ENCODE measurements at places on chromosomes 7 and 10. TPM values are rescaled to one million over a fixed set of nuclear protein-coding genes. Genes with fewer than 3 reads are reported as not detected.

GRCh38 chr7:72057796-72058195 lies 354.3 kb downstream of the CALN1 start:
- no peak overlapping the region for H3K4me3 ChIP-seq
- DNase-seq = no peak
- H3K27ac ChIP-seq = no peak overlapping the region
- H3K27me3 ChIP-seq = no peaks in the 10 kb centered on the region

The SLC39A12 gene
- not detected for total RNA-seq

DNA sequence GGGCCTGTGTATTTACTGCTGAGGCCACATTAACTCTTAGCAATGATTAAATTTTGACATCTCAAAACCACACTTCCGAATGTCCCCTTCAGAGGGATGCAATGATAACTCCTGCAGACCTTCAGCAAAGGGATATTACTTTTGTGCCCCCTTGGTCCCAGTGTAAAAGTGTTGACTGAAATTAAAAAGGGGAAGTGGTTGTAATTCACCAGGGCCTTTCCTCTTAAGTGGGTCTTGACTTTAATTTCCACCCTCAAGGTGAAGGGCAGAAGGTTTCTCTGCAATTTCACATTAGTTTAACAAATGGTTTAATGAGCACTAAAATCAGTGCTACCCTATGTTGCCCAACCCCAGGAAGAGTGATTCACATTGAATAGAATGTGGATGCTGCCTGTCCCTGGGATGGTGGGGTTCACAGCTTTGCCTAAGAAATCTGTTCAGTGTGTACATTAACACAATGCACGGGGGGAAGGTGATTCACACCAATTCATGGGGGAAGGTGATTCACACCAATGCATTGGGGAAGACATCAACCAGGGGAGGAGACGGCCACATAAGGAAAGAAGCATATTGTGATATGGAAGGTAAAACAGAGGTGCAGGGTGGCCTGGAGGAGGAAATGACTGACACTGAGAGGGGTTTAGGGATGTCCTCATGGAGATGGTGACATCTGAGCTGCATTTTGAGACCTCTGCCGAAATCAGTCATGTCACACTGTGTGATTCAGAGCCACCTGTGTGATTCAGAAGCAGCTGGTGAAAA lies 19.4 kb upstream of the TNS3 start:
- no peak for DNase-seq
- H3K4me3 ChIP-seq = peak overlapping the region; percentile 47
- peaks cover 49% of the 10 kb centered on the region for H3K4me1 ChIP-seq
- peak overlapping the region; percentile 94 for H3K27ac ChIP-seq

DNA sequence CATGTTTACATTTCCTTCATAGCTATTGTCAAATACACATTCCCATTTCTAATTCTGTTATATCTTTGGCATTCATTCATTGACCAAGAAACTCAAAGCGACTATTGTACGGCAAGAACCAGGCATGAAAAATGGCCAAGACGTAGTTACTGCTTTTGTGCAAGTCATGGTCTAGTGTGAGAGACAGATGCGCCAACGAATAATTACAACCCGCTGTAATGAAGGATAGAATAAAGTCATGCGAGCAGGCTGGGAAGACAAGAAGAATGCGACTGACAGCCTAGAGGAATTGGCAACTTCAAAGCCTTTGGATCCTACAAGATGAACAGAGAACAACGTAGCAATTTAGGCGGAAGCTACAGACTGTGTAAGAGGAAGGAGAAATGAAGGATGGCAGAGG lies 221.2 kb downstream of the CALN1 start:
- no peak overlapping the region for H3K27ac ChIP-seq
- H3K4me3 ChIP-seq = no peak overlapping the region
- no peak for DNase-seq
- no peaks in the 10 kb centered on the region for H3K27me3 ChIP-seq
- no peaks in the 10 kb centered on the region for H3K36me3 ChIP-seq

- no peak overlapping the region for H3K4me3 ChIP-seq
- H3K36me3 ChIP-seq = peaks cover 8% of the 10 kb centered on the region
- no peaks in the 10 kb centered on the region for H3K27me3 ChIP-seq
- no peak overlapping the region for H3K27ac ChIP-seq
Measured at GRCh38 chr7:135970682-135971365, 6.3 kb downstream of the MTPN start.

The PDE6C gene
- not detected for total RNA-seq

The LRRC17 gene
- total RNA-seq = 12.3 TPM

The SHH gene
- total RNA-seq = not detected

DNA sequence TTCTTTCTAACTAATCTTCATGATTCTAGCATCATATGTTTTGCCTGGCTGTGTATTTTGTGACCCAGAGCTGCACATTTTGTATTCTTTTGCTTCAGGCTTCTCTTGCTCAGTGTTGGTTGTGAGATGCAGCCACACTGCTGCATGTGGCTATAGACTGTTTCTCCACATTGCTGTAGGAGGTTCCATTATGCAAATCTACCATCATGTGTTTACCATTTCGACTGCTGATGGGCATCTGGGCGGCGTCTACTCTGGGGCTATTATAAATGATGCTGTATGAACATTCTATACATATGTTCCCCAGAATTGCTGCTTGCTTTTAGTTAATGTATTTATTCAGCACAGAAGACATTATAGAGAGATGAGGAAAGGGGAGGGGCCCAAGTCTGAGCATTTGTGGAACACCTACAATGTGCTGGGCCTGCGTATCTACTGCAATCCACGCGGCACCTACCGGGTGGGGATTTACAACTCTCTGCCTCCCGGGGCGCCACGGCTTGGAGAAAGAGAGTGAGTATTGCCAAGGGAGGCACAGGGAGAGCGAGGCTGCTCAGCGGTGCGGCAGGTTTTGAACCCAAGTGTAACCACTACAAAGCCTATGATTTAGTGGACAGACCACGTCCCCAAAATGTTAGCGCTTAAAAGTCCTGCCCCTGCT lies 172.5 kb downstream of the PRKAG2 start:
- H3K4me3 ChIP-seq = no peak overlapping the region
- H3K27me3 ChIP-seq = no peaks in the 10 kb centered on the region
- no peaks in the 10 kb centered on the region for H3K36me3 ChIP-seq
- no peak for DNase-seq
- peaks cover 17% of the 10 kb centered on the region for H3K4me1 ChIP-seq

DNA sequence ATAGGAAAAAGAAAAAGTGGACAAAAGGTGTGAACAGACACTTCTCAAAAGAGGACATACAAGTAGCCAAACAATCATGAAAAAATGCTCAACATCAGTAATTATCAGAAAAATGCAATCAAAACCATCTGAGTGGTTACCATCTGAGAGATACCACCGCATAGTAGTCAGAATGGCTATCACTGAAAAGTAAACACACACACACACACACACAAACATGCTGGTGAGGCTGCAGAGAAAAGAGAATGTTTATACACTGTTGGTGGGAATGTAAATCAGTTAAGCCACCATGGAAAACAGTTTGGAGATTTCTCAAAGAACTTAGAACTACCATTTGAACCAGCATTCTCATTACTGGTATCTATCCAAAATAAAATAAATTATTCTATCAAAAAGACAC lies 145.7 kb downstream of the CYP26A1 start:
- H3K27me3 ChIP-seq = peaks cover 5% of the 10 kb centered on the region
- DNase-seq = no peak
- no peak overlapping the region for H3K4me3 ChIP-seq
- no peaks in the 10 kb centered on the region for H3K36me3 ChIP-seq
- peaks cover 3% of the 10 kb centered on the region for H3K4me1 ChIP-seq

- H3K4me3 ChIP-seq = no peak overlapping the region
- H3K27me3 ChIP-seq = no peaks in the 10 kb centered on the region
- no peaks in the 10 kb centered on the region for H3K4me1 ChIP-seq
- no peak for DNase-seq
Measured at GRCh38 chr10:84675060-84675459, 346.7 kb downstream of the CCSER2 start.

The SLF2 gene
- 43.0 TPM for total RNA-seq

The ASAH2B gene
- total RNA-seq = 3.3 TPM

GRCh38 chr10:128711806-128712205 lies 585.6 kb upstream of the MKI67 start:
- no peak overlapping the region for H3K4me3 ChIP-seq
- no peak for DNase-seq
- H3K27ac ChIP-seq = no peak overlapping the region

DNA sequence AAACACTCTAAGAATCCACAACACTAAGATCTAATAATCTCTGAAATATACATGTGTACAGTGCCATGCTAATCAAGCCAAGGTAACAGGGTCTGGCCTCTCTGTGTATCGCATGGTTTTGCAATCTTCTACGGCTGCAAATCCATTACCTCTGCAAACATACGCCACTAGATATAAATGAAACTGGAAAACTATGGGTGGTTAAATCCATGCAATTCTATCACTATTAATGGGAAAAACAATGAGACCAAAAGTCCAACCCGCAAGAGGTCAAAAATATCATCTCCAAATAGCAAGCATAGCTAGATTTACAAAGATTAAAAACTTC lies 23.0 kb downstream of the SGCE start:
- H3K27me3 ChIP-seq = no peaks in the 10 kb centered on the region
- peak overlapping the region; percentile 33 for H3K4me3 ChIP-seq
- peak overlapping the region; percentile 68 for H3K27ac ChIP-seq
- DNase-seq = no peak
- peaks cover 11% of the 10 kb centered on the region for H3K4me1 ChIP-seq

- no peaks in the 10 kb centered on the region for H3K36me3 ChIP-seq
Measured at GRCh38 chr10:89692416-89692815, 9.0 kb upstream of the KIF20B start.

DNA sequence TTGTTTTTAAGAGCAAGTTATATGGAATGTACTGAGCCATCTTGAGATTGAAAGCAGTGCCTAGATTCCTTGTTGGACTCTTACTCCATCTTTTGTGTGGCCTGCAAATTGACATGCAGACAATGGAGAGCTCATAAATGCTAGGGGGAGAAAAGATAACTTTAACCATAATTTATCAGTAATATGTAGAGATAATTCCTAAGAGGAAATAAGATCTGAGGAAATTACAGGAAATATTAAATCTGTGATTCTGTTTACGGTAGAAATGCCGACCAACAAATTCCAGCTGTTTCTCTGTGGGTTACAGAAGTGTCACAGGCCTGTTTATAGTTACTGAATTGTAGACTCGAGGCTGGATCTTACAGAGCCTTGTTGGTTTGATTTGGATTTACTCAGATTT lies 348.0 kb downstream of the SUGCT start:
- no peak overlapping the region for H3K27ac ChIP-seq
- no peak for DNase-seq
- H3K27me3 ChIP-seq = no peaks in the 10 kb centered on the region
- no peaks in the 10 kb centered on the region for H3K4me1 ChIP-seq

DNA sequence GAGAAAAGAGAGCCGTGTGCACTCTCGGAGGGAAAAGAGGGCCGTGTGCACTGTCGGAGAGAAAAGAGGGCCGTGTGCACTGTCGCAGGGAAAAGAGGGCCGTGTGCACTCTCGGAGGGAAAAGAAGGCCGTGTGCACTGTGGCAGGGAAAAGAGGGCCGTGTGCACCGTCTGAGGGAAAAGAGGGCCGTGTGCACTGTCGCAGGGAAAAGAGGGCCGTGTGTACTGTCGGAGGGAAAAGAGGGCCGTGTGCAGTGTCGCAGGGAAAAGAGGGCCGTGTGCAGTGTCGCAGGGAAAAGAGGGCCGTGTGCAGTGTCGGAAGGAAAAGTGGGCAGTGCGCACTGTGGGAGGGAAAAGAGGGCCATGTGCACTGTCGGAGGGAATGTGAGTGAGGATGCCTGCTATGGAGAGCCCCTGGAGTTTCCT lies 188.7 kb downstream of the DNAJB6 start:
- no peaks in the 10 kb centered on the region for H3K4me1 ChIP-seq
- H3K27me3 ChIP-seq = no peaks in the 10 kb centered on the region
- H3K27ac ChIP-seq = no peak overlapping the region
- H3K36me3 ChIP-seq = no peaks in the 10 kb centered on the region

The LUC7L2 gene
- 48.9 TPM for total RNA-seq

The AGAP6 gene
- 4.3 TPM for total RNA-seq

DNA sequence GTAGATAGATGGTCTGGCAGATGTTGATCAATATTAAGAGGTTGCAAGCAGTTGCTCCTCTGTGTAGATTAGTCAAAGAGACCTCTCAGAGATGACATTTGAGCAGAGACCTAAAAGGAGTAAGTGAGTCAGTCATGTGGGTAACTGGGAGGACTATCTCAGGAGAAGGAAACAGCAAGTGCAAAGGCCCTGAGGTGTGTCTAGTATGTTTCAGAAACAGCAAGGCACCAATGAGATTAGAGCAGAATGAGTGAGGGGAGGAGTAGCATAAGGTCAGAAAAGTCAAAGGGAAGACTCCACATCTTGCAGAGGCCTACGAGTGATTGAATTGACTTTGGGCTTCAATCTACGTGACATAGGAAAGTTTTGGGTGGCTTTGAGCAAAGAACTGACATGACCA lies 89.8 kb upstream of the COL1A2 start:
- no peak overlapping the region for H3K4me3 ChIP-seq
- no peak for DNase-seq
- no peak overlapping the region for H3K27ac ChIP-seq
- H3K27me3 ChIP-seq = no peaks in the 10 kb centered on the region

DNA sequence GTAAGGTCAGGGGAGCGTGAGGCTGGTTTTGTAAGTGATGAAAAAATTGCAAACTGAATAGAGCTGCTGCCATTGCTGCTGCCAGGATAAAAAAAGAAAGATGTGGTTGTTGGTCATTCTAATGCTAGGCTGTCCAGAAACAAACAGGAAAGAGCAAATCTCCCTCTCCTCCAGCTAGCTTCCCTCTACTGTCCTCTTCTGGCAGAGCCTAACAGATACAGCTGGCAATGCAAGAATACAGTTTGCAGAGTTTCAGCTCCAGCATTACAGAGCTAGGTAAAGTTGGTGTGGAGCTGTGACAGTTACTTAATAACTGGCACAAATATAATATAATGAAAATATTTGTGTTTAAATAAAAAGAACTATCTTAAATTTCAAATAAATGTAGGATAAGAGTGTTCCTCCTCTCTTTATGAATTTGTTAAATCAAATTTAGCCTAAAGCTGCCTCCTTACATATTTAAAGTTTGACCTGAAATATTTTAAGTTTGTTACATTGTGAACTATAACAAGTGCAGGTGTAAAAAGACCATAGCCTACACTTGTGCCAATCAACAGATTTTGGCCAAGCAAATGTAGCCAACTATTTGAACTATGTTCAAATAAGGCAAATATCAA lies 407.7 kb downstream of the SH2D4B start:
- H3K36me3 ChIP-seq = no peaks in the 10 kb centered on the region
- H3K27me3 ChIP-seq = no peaks in the 10 kb centered on the region
- H3K4me3 ChIP-seq = no peak overlapping the region
- no peaks in the 10 kb centered on the region for H3K4me1 ChIP-seq

The PRSS37 gene
- not detected for total RNA-seq

- no peak for DNase-seq
- no peak overlapping the region for H3K27ac ChIP-seq
- H3K4me3 ChIP-seq = no peak overlapping the region
- H3K27me3 ChIP-seq = no peaks in the 10 kb centered on the region
- H3K36me3 ChIP-seq = no peaks in the 10 kb centered on the region
Measured at GRCh38 chr7:55594414-55594813, 22.1 kb upstream of the VOPP1 start.

DNA sequence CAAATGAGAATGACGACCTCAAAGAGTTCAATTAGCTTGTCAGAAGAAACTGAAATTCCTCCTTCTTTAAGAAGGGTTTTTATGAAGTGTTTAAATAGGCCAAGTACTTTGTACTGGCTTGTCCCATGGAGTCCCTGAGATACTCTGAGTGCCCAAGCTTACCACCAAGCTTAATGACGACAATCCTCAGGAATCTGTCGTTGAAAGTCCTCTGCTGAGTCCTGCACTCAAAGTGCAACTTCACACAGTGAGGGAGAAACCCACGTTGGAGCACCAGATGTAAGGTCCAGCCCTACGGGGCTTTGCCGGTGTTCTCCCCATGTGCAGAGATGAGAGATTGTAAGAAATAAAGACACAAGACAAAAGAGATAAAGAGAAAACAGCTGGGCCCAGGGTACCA lies 42.8 kb upstream of the AKR1C2 start:
- H3K36me3 ChIP-seq = no peaks in the 10 kb centered on the region
- H3K27me3 ChIP-seq = no peaks in the 10 kb centered on the region
- no peak overlapping the region for H3K27ac ChIP-seq
- no peak overlapping the region for H3K4me3 ChIP-seq
